ENCODE measurements at places on chromosomes 1 and 21.

DNA sequence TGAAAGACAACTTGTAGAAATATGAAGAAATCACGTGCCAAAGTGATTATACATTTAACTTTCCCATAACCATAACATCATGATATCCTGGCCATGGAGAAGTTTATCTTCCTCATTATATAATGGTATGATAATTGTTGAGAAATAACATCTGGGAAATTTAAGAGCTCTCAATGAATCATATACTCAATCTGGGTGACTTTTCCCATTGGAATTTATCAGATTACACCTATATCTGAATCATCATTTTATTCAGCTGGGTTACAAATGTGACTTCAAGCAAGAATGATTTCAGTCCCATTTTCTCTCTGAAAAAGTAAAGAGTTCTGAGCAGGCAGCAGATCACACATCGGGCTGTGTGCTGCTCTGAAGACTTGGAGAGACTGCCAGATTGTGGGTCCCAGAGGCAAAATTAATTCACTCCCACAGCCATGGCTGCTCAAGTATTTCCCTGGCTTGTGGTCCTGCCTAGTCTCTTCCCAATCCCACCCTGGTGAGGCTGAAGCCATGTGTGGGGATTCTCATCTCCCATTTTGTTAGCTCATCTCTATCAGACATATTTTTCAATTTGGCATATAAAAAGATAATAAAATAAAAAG, 278.0 kb downstream of the MRPL39 start:
- no peak for DNase-seq

- no peak for DNase-seq
These were observed 2.9 kb downstream of the MRPL55 start for GRCh38 chr1:228105996-228106799.

DNA sequence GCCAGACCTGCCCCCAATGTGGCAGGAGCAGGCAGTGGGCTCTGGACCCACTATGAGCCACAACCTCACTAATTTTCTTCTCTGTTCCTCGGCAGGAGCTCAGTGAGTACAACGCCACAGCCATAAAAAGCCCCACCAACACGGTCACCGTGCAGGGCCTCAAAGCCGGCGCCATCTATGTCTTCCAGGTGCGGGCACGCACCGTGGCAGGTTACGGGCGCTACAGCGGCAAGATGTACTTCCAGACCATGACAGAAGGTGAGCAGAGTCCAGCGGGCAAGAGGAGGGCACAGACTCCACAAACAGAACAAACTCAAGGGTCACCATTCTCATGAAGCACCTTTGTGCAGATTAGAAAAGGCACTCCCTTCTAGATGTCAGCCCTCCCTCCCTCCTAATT, 79.9 kb downstream of the LACTBL1 start:
- no peak for DNase-seq

DNA sequence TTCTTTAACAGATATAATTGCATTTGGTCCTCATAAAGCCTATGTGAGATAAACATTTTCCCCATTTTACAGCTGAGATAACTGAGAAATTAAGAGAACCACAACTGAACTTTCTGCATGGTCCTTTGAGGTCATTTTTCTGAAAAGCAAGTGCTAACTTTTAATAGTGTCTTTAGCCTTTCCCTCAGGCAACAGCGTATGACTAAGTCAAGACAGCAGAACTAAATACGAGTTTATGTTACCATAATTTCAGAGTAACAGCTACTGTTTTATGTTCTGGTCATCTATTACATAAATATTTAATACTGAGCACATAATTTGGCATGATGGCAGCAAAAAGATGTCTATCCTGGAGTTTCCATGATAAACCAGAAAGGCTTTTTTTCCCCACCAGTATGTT, 95.6 kb downstream of the OLFML2B start:
- no peak for DNase-seq

DNA sequence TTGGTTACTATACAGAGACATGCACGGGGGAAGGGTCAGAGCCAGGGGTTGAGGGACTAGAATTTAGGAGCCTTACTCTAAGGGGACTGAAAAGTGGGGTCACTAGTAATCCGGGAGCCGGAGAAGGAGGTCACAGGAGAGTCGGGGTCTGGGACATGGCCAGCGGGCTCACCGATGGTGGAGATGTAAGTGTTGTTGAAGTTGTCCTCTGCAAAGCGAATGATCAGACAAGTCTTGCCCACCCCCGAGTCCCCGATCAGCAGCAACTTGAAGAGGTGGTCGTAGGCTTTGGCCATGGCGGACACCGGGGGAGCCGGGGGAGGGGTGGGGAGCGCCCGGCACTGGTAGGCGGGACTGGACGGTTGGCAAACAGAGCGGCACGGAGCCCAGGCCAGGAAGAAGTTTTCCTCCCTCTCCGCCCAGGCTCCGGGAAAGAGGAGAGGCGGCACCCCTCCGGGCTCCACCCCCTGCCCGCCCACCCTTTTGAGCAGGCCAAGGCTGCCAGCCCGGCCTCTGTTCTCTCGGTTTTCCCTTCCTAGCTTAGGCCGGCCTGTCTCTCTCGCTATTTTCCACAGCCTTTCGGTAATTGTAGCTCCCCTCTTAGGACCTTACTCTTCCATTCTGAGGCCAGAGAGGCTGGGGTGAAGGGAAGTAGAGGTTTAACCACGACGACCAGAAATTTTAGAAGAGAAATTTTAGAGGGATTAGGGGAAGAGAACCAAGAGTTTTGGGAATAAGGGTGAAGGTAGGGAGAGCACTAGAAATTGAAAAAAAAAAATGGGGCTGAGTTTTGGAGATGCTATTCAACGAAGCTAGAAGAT, at the start of gene RAB13:
Gene RAB13, minus strand, starts transcription at position 399 of the 821 bp plus-strand sequence. Its CDS starts 103 bp downstream, at position 296.
- DNase-seq, result peak; percentile 34

DNA sequence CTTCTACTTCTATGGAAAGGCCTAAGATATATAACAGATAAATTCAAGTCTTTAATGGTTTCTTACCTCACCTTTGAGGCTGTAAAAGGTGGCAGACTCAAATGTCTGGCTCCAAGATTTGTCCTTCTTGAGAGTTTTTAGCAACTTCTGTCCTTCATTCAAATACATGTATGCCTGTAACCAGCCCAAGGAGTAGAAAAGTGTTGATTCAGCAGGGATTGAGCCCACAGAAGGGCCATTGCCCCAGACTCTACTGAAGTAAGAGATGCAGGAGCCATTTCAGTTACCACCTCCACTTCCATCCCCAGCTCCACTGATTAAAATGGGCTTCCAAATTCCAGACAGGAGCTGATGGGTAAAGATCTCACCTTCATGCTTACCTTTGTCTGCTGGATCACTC, 80.0 kb downstream of the ADCY10 start:
- DNase-seq, result no peak

GRCh38 chr21:16169102-16169511, 439.3 kb downstream of the USP25 start:
- DNase-seq, result no peak

DNA sequence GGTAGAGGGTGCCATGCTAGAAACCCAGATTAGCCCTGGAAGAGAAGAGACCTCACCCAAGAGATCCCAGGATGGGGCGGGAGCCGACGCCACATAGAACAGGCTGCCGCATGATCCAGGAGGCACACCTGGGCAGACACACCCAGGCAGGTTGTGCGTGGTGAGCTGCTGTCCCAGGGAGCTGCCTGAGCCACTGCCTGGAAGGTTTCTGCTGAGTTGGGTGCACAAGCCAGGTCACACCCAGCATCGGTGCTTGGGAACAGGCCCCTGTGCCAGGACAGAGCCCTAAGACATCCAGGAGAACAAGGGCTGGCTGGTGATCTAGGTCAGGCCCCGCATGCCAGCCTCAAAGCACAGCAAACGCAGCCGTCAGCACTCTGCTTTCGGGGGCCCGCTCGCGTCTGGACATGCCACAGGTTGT, 40.2 kb downstream of the CTNNBIP1 start:
- DNase-seq, result no peak

DNA sequence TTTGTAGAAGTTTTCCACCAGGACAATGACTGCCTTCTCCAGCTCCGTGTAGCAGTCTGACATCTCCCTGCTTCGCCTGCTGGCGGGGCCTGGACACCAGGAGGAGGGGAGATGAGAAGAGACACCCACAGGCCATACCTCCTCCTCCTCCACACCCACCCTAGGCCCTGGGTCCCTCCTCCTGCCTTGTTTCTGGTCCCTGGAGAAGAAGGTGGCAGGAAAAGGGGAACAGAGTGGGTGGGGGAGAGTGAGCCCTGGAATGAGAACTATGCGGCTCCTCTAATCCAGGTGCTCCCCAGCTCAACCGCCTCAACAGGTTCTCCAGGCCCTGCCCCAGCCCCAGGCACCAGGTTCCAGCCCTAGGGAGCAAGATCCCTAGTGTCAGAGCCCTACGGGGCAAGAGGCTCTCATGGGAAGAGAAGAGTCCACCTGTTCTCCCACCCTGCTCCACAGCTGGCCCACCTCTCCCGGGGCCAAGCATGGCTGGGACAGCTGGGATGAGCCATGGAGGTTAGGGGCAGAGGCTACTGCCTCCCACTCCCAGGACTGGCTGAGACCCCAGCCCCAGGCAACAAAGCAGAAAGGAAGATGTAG, 4.8 kb downstream of the S100A16 start:
- DNase-seq, result no peak

Data from occipital lobe (tissue), 3 donors.